ENCODE measurements at places on chromosomes 1 and 21.
A peak's percentile ranks its signal among the peaks of the same experiment; 100 is the strongest.

DNA sequence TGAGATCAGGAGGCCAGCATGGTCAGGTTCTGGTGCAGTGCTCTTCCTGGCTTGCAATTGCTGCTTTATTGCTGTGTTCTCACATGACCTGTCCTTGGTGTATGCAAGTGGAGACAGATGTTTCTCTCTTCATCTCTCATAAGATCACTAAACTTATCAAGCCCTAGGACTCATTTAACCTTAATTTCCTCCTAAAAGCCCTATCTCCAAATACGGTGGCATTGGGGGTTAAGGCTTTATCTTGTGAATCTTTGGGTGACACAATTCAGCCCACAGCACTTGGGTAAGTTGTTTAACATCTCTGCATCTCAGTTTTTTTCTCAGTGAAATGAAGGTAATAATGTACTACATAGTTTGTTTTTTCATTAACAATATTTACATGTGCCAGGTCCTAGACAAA is 152.4 kb downstream of the RWDD3 start:
- DNase-seq, result no peak

- no peak for DNase-seq
Observed at GRCh38 chr1:18511149-18511873, 30.6 kb downstream of the KLHDC7A start.

DNA sequence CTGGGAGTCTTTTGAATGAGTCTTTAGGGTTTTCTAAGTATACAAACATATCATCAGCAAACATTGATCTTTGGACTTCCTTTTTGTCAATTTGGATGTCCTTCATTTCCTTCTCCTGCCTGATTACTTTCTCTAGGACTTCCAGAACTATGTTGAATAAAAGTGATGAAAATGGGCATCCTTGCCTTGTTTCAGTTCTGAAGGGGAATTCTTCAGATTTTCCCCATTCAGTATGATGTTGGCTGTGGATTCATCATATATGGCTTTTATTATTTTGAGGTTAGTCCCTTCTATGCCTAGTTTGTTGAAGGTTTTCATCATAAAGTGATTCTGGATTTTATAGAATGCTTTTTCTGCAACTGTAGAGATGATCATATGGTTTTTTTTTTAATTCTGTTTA is 42.0 kb downstream of the KMO start:
- no peak for DNase-seq

GRCh38 chr1:66231217-66231616 is 302.7 kb upstream of the SGIP1 start:
- no peak for DNase-seq

DNA sequence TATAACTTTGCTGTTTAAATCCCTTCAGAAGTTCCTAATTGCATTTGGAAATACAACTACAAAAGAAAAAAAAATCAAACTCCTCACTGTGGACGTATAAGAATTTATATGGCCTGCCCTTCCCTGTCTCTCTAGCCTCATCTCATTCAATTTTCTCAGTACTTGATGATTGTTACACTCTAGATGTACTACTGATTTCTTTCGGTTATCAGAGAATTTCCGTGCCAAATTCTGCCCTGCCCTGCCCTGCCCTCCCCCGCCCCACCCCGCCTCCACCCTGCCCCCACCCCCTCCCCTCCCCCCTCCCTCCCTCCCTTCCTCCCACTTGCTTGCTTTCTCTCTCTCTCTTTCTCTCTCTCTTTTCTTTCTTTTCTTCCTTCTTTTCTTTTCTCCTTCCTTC is 71.7 kb upstream of the MPC2 start:
- no peak for DNase-seq

GRCh38 chr1:230073371-230074035 is 6.5 kb downstream of the GALNT2 start:
- DNase-seq, result peak; percentile 51

- DNase-seq, result no peak
Observed at GRCh38 chr1:244316407-244316806, 135.3 kb downstream of the ADSS2 start.

DNA sequence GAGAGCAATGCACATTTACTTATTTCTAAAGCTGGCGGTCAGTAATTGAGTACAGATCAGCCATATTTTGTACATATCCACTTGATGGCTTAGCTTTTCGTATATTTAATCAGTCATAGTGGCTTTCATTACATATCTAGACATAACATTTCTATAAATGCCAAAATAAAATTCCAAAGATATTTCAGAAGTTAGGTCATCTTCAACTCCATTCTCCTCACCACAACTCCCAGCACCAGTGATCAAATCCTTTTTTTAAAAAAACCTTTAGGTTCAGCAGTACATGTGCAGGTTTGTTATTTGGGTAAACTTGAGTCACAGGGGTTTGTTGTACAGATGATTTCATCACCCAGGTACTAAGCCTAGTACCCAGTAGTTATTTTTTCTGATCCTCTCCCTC is 53.9 kb upstream of the GNG4 start:
- DNase-seq, result peak; percentile 50

GRCh38 chr1:97545446-97545845 is 375.4 kb downstream of the DPYD start:
- DNase-seq, result no peak

GRCh38 chr1:175369696-175370095 is 177.1 kb upstream of the KIAA0040 start:
- DNase-seq, result no peak

GRCh38 chr1:43225168-43225567 is 44.6 kb upstream of the TMEM125 start:
- no peak for DNase-seq

GRCh38 chr1:220281159-220281574 is 8.9 kb upstream of the RAB3GAP2 start:
- DNase-seq, result no peak

DNA sequence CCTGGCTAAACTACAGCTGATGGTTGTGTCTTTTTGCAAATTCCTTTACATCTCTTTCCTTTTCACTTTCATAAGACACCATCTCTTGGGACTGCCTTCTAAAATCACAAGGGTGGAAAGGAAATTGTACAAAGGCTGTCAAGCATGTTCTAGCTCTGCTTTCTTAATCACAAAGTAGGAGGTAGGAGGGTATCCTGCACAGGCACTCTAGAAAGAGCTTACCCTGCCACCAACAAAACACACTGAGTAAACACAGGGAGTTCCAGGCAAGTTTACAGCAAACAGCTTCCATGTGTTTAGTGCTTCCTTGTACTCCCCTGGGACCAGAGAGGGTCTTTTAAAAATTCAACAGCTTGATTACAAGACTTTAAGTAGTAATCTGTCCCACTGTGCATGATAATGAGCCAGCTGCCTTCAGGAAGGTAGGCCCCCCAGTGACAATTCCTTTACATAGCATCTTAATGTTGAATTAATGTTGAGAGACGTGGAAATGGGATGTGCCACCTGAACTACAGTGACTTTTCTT is 2.4 kb downstream of the PLPP3 start:
- DNase-seq, result no peak

GRCh38 chr1:30823627-30823968 is 66.0 kb upstream of the LAPTM5 start:
- DNase-seq, result no peak

DNA sequence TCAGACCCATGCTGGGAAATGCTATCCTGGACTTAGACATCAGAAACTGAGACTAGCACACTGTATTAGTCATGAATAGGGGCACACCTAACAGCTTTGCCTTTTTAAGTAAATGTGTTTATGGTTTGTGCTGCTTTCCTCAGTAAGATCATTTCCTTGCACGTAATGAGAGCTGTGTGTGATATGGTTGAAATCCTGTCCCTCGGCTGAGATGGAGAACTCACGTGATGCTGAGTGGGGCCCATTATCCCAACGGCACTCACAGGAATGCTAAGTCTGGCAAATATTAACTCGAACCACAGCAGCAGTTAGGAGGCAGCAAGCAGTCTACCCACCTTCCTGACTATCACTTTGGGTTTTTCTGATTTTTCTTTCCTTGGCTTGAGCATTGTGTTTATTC is 38.2 kb downstream of the BCL9 start:
- DNase-seq, result no peak

- DNase-seq, result peak; percentile 78
Observed at GRCh38 chr1:173269490-173270230, 62.5 kb upstream of the TNFSF4 start.

DNA sequence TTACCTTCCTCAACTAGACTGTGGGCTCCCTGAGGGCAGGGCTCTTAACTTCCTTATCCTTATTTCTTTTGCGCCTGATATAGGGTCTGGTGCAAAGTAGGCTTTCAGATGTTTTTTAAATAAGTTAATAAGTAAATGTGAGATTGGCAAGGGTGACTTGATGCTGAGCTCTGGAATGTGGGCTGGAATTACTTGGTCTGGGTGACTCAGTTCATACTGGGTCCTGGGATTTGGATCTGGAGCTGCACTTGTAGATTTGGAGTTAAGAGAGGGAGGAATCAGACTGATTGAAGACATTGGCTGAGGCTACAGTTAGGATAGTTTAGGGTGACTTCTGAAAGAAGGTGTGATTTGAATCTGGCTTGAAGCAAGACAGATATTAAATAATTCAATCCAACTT is 190.9 kb downstream of the GIPC2 start:
- DNase-seq, result no peak

GRCh38 chr1:86335916-86336315 is 60.2 kb downstream of the ODF2L start:
- no peak for DNase-seq
